Stimulated activated CD4-positive, alpha-beta T cell treated with anti-CD3 and anti-CD28 coated beads, Interleukin-15, amount 100 ng/mL, for 48 hours (primary cell): ENCODE measurements at places on chromosomes 16 and 17.

DNA sequence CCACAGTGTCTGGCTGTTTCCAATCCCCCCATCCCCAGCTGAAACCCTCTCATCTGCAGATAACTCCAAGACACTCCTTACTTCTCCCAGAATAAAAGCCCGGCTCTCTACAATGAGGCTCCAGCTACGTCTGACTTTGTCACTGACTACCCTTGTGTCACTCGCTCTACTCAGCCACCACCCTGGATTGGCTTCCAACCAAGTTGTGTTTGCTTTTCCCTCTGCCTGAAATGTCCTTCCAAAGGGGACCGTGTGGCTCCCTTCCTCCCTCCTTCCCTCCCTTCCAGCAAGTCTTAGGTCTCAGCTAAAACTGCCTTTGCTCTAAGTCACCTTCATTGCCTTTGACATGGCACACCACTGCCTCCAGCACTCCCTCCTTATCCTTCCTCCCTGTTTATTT is 42.8 kb downstream of the CDH1 start:
- no peak for DNase-seq

- peak; percentile 32 for DNase-seq
Observed at GRCh38 chr17:37774504-37774903, 29.6 kb upstream of the HNF1B start.

- no peak for DNase-seq
Observed at GRCh38 chr17:32723310-32723955, 153.5 kb downstream of the MYO1D start.

- no peak for DNase-seq
Observed at GRCh38 chr17:72901083-72901482, 191.4 kb downstream of the SLC39A11 start.

- no peak for DNase-seq
Observed at GRCh38 chr17:16516594-16517051, 24.6 kb upstream of the LRRC75A start.

GRCh38 chr16:5619304-5619703 is 521.7 kb upstream of the EEF2KMT start:
- no peak for DNase-seq

GRCh38 chr17:14903854-14904253 is 361.3 kb downstream of the PMP22 start:
- no peak for DNase-seq

DNA sequence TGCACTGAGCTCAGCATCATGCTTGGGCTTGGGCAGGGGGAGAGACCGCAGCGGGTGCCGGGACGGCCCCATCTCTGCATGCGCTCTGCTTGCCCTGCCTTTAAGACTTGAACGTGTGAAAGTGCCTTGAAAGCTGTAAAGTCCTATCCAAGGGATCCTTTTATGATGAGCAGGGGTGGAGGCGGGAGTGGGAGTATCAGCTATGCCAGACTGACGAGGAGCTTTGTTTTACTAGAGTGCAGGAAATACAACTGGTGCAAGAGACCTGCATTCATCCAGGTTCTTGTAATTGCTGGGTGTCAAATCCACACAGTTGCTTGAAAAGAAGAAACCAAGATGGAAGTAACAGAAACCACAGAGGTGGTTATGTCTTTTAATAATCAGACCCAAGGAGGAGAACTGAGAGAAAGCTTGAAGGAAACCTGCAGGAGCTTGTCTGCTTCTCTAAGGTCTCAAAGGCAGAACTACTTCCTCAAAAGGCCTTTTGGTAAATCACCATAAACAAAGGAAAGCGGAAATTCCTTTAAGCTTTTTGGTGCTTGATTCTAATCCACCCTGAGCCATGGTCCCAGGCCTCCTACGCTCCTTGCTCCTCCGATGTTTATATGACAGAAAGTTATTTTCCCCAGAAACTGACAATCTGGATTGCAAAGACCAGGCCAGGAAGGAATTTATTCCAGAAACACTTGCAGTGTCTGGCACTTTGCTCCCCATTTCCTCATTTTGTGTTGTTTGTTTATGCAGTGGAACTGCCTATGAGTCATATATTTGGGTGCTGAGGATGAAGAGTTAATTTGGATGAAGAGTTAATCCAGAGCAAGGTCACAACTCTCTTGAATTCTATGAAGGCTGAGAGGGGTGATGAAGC is 51.3 kb upstream of the FBXO47 start:
- peak; percentile 27 for DNase-seq

DNA sequence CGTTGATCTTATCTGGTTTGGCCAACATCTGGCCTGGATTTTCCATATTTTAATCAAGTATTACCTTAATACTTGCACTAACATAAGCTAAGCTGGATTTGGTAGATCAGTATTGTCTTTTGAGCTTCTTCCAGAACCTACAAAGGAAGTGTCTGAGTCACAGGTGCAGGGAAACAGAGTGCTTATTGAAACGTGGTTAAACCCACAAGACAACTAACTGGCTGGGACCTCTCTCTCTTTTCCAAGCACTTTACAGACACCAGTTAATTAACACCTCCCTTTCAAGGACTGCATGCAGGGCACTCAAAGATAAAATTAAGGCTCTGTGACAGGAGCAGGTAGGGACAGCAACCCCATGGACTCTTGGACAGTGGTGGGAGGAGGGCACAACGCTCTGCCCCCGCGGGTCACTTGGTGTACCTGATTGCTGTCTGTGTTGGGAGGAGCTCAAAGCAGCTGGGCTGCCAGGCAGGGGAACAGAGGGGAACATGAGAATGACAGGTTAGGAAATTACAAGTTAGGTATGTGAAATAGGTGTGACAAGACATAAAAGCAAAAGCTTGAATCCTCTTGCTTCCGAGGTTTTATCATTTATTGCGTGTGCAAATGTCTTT is 133.7 kb upstream of the MON1B start:
- no peak for DNase-seq

- DNase-seq, result no peak
Observed at GRCh38 chr17:70086516-70086915, 11.5 kb downstream of the KCNJ16 start.
